ENCODE measurements at places on chromosomes 6 and 20.

DNA sequence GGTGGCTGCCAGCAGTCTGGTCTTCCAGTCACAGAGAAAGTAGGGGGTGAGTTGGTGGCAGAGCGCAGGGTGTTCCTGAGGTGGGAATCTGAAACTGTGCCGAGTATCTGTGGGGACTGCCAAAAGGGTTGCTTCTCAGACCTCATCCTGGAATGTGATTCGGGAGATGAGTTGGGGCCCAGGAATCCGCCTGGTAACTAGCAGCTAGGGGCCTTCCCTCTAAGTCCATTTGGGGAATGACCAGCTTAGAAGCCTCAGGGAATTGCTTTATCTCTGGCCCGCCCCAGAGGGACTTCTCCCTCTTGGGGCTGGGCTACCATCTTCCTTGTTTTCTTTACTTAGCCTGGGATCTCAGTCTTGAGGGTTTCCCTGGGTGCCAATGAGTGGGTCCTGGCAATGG is 49.6 kb downstream of the MOCS1 start:
- no peak for DNase-seq

GRCh38 chr6:41784581-41785171 is 2.8 kb upstream of the TOMM6 start:
- DNase-seq: no peak

GRCh38 chr6:111973118-111973761 is 80.7 kb upstream of the CCN6 start:
- DNase-seq: no peak

GRCh38 chr6:98847779-98848538 is 13.6 kb downstream of the POU3F2 start:
- no peak for DNase-seq

DNA sequence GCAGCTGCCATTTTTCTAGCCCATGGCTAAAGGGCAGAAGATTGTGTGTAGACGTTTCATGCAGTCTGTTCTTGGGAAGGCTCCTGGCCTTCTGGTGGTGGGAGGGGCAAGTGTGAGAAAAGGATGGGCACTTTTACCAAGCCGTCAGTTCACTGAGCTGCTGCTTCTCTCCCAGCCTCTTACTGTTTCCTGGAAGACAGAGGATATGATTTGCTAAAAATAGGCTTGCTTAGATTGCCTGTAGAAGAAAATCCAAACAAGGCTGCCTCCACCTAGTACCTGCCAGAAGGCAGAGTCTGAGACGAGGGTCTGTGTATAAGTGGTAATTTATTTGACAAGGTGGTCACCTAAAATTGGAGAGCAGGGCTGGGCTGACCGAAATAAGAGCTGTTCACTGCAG is 7.5 kb downstream of the KIZ start:
- no peak for DNase-seq

DNA sequence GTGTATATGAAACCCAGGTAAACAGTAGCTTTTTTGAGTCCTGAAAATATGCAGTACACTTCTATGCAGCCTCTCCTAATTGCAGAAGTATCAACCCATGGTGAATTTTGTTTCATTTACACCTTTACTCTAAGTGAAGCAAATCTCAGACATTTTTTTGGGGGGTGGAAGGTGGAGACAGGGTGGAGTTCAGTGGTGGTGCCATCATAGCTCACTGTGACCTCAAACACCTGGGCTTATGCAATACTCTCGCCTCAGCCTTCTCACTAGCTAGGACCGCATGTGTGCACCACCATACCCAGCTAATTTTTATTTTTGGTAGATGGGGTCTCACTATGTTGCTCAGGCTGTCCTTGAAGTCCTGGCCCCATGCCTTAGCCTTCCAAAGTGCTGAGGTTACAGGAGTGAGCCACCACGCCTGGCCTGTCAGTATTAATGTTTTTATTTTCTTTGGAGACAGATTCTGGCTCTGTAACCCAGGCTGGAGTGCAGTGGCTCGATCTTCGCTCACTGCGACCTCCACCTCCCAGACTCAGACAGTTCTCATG is 80.3 kb downstream of the JARID2 start:
- no peak for DNase-seq

DNA sequence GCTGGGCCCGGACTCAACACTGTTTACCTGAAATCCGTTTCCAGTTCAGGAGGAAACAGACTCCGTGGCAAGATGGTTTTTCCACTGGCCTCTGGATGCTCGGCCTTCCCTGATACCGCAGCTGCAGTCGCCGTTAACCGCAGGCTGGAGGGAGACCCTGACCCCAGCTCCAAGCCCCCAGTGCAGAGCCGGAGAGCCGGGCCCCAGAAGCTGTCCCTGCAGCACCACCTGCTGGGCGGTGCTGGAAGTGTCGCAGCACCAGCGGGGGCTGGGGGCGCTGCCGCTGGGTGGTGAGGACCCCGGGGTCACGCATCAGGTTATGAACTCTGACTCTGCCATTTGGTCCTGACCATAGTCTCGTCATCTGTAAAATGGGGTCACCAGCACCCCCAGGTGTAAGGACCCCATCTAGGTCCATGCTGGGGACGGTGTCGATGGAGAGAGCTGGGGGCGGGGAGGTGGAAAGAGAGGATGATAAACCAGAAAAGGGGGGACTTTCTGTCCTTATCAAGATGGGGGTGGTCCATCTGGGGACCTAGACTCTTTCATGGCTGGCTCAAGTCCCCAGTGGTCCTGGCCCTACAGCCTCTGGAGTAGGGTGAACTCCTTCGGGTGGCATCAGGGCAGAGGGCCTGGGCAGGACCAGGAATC is 20.8 kb upstream of the CHRNA4 start:
- peak; percentile 2 for DNase-seq

DNA sequence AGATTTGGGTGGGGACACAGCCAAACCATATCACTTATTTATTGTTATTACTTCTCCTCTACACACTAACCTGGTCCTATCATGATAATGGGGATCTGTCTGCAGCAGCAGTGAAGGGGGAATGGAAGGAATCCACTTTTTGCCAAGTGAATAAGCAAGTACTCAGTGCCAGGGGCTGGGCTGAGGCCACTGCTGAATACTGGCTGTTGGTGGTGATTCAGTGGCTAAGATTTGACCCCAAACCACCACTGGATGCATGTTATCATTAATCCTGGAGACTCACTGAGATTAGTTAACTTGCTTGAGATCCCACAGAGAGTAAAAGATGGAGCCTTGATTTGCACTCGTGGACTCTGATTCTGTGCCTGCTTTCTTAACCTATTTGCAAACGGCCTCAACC is 127.7 kb downstream of the TSHZ2 start:
- DNase-seq: no peak

- DNase-seq: peak; percentile 82
These were observed 49.0 kb downstream of the SIM1 start for GRCh38 chr6:100415768-100416167.

- no peak for DNase-seq
These were observed 135.2 kb upstream of the PRL start for GRCh38 chr6:22432060-22432459.

DNA sequence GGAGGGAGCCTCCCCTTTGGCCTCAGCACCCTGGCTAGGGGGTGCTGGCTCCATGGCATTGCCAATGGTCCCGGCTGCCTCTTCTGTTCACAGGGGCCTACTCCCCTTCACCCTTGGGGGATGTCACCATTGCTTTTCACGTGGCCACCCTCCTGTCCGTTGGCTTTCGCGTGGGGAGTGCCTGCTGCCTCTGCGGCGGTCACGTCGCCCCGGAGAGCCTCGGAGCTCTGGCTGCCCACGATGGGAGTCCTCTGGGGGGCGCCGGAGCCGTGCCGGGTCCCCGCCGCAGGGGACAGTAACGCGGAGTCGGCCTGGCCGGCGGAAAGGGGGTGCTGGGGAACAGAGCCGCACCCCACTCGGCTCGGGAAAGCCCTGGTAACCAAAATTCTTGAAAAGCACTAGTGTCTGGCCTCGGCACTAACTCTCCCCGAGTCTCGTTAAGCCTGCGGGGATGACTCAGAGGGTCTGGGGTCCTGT is 661 bp upstream of the HEBP2 start:
- DNase-seq: peak; percentile 68

- DNase-seq: no peak
These were observed 543.4 kb downstream of the CD83 start for GRCh38 chr6:14660806-14661579.

- DNase-seq: peak; percentile 98
These were observed at the start of gene ID4 for GRCh38 chr6:19836799-19837510. Gene ID4 (plus strand): TSS chr6:19837370. CDS start chr6:19837755, 385 bp downstream.

GRCh38 chr6:654136-654535 is 2.8 kb downstream of the HUS1B start:
- DNase-seq: no peak

GRCh38 chr20:56588996-56589395 is 40.1 kb upstream of the TFAP2C start:
- no peak for DNase-seq

- no peak for DNase-seq
These were observed 32.3 kb downstream of the UST start for GRCh38 chr6:148779142-148779562.

GRCh38 chr6:11659757-11660156 is 118.8 kb downstream of the ADTRP start:
- no peak for DNase-seq

DNA sequence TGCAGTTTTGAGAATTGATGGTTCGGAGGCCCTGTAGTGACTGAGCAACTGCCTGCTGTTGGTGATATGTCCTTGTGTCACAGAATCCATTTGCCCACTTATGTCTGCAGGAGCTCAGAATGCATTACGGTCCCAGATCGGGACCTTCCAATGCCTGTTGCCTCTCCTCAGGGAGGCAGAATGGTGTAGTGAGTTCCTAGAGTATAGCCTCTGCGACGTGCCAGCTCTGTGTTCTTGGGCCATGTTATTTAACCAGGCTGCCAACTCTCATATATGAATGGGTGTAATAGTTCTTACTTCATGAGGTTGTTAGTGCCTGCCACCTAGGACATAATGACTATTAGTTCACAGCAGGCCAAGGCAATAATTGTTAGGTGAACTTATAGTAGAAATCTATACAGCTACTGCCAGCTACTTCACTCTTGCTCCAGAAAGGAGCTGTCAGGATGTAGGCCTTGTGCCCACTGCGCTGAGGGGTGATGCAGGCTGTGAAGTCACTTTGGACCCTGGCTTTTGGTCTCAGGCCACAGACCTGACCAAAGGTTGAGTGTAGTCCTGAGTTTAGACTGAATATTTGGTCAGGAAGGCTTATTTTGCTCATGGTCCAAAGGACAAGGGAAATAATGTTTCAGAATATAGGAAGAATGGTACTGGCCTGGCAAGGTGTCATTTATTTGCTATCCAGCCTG is 82.1 kb downstream of the ASXL1 start:
- no peak for DNase-seq

DNA sequence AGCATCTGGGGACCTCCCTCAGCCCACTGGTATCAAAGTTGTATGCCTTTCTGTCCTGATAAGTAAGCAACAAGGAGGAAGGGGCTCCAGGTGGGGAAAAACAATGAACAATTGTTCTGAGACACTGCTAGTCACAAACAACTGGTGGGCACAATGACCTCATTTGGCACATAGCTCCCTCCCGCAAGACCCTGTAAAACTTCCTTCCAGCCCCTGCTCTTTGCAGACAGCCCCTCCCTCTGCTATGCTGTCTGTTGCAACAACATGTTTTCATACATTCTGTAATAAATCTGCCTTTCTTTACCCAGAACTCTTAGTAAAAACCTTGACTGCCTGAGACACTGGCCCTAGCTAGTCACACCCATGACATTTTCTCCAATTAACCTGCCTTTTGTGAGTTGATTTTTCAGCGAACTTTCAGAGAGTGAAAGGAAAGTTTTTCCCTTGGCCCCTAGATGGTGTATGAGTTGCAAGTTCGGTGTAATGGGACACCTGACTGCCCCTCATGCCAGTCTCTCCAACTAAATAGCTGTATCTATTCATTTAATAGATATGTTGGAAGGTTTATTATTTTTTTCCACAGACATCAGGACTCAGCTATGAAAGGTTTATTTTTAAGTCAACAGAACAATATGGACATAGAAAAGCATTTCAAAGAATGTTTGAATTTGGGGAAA is 142.3 kb upstream of the SLC22A16 start:
- no peak for DNase-seq

- peak; percentile 49 for DNase-seq
These were observed 205.7 kb downstream of the DOK5 start for GRCh38 chr20:54680872-54681619.

DNA sequence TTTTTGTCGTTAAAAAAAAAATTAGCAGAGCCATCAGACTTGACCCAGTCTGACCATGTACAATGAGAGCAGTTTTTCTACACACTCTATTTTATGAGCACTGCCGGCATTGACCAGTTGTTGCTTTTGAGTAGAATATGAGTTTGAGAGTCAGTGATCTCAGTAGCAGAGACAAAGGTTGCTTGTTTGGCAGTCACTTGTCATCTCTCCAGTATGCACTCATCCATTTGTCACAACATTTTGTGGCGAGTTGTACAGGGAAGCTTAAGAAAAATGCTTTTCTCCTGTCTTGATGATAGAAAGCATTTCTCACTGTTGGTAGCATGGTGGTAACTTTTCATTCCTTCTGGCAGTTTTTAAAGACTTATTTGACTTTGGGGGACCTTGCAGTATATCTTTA is 159.9 kb downstream of the MMS22L start:
- DNase-seq: no peak

DNA sequence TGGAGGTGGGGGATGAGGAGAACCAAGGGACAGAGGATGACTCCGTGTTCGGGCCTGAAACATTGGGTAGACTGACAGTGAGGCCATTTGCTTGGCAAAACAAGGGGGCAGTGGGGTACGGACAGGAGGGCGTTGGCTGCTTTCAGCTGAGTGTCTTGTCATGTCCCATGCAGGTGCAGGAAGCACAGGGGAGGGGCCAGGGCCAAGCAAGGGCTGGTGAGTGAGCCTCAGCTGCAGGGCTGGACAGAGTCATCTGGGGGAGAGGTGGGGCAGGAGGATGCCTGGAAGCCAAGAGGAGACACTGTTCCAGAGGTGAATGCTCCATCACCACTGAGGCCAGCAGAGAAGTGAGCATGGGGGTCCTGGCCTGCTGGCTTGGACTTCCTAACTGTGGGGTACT is 78.4 kb downstream of the ERMARD start:
- no peak for DNase-seq
